ENCODE measurements at places on chromosomes 7 and 10. TPM values are rescaled to one million over a fixed set of nuclear protein-coding genes. Genes with fewer than 3 reads are reported as not detected.
A peak's percentile ranks its signal among the peaks of the same experiment; 100 is the strongest.

DNA sequence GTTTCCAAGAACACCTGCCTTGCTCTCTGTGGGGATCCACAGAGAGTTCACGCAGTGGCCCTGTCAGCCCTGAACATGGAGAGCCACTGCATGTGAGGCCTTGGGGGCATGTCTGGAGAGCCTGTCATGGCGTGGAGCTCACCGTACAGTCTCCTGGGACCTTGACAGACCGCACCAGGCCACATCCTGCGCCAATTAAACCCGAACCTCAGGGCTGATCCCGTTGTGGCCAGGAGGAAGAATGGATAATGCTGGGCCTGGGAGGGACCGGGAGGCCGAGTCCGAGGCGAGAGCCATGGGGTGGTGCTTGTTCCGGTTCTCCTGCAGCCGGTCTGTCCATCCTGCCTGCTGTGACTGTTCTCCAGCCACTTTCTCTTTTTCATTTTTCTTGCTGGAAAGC lies 68.7 kb downstream of the DNAJB6 start:
- no peaks in the 10 kb centered on the region for H3K27me3 ChIP-seq
- H3K4me3 ChIP-seq = no peak overlapping the region
- H3K4me1 ChIP-seq = peaks cover 32% of the 10 kb centered on the region
- no peaks in the 10 kb centered on the region for H3K36me3 ChIP-seq

The OPN1SW gene
- total RNA-seq = not detected

The CFAP43 gene
- 37.8 TPM for total RNA-seq

- H3K27ac ChIP-seq = no peak overlapping the region
- H3K36me3 ChIP-seq = no peaks in the 10 kb centered on the region
- DNase-seq = no peak
- H3K4me3 ChIP-seq = no peak overlapping the region
Observed at GRCh38 chr10:23338886-23339285, 5.7 kb downstream of the C10orf67 start.

GRCh38 chr7:14836571-14837189 lies 65.9 kb downstream of the DGKB start:
- DNase-seq = no peak
- no peak overlapping the region for H3K4me3 ChIP-seq
- H3K27me3 ChIP-seq = no peaks in the 10 kb centered on the region
- no peaks in the 10 kb centered on the region for H3K36me3 ChIP-seq
- no peaks in the 10 kb centered on the region for H3K4me1 ChIP-seq
- H3K27ac ChIP-seq = no peak overlapping the region

The NUP42 gene
- 70.4 TPM for total RNA-seq

- no peak overlapping the region for H3K4me3 ChIP-seq
- no peaks in the 10 kb centered on the region for H3K4me1 ChIP-seq
- H3K27ac ChIP-seq = no peak overlapping the region
- no peaks in the 10 kb centered on the region for H3K27me3 ChIP-seq
Observed at GRCh38 chr7:24436131-24436920, 136.9 kb upstream of the PALS2 start.

- no peak overlapping the region for H3K27ac ChIP-seq
- H3K27me3 ChIP-seq = no peaks in the 10 kb centered on the region
- H3K4me3 ChIP-seq = no peak overlapping the region
- no peaks in the 10 kb centered on the region for H3K4me1 ChIP-seq
- DNase-seq = no peak
Observed at GRCh38 chr7:101714097-101714496, 85.0 kb upstream of the MYL10 start.

DNA sequence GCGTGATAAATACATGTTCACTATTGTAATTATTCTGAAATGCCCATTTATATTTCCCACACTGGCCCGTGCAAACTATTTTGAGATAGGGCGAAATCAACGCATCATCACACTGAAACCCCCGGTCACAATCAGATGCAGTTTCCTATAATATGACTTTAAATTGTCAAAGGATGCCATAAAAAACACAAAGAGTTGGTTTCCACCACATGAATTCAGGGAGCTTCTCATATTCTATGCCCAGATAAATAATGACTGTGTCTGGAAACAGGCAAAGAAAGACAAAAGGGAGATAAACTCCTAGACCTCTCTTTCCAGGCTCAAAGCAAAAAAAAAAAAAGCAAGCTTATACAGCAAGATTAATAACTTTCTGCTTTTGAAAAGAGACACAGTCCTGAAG lies 375.8 kb upstream of the AKR1E2 start:
- no peak overlapping the region for H3K27ac ChIP-seq
- no peaks in the 10 kb centered on the region for H3K27me3 ChIP-seq
- DNase-seq = no peak
- no peaks in the 10 kb centered on the region for H3K4me1 ChIP-seq

- no peaks in the 10 kb centered on the region for H3K27me3 ChIP-seq
- no peaks in the 10 kb centered on the region for H3K4me1 ChIP-seq
- no peak overlapping the region for H3K4me3 ChIP-seq
- no peak overlapping the region for H3K27ac ChIP-seq
- H3K36me3 ChIP-seq = no peaks in the 10 kb centered on the region
Observed at GRCh38 chr7:157718303-157719007, 381.7 kb downstream of the DNAJB6 start.

DNA sequence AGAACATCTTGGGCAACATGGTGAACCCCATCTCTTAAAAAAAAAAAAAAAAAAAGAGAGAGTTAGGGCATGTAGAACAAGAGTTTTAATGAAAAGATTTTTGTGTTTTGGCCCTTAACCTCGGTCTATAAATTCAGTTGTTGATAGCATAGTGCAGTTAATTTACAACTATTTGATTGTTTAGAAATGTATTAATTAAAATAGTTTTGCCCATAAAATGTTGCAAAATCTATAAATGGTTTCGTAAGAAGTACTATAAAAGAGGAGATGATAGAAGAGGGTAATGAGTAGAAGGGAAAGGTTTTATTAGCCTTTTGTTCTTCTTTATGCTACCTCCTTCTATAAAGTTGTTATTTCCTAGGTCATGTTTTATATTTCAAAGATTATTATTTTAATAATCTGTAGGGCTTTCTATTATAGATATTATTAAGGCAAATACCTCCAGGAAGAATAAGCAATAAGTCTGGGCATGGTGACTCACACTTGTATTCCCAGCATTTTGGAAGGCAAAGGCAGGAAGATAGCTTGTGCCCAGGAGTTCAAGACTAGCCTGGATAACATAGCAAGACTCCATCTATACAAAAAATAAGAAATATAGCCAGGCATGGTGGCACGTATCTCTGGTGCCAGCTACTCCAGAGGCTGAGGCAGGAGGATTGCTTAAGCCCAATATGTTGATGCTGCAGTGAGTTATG lies 73.3 kb downstream of the MCU start:
- H3K36me3 ChIP-seq = no peaks in the 10 kb centered on the region
- DNase-seq = no peak
- H3K4me1 ChIP-seq = no peaks in the 10 kb centered on the region
- H3K27ac ChIP-seq = no peak overlapping the region

DNA sequence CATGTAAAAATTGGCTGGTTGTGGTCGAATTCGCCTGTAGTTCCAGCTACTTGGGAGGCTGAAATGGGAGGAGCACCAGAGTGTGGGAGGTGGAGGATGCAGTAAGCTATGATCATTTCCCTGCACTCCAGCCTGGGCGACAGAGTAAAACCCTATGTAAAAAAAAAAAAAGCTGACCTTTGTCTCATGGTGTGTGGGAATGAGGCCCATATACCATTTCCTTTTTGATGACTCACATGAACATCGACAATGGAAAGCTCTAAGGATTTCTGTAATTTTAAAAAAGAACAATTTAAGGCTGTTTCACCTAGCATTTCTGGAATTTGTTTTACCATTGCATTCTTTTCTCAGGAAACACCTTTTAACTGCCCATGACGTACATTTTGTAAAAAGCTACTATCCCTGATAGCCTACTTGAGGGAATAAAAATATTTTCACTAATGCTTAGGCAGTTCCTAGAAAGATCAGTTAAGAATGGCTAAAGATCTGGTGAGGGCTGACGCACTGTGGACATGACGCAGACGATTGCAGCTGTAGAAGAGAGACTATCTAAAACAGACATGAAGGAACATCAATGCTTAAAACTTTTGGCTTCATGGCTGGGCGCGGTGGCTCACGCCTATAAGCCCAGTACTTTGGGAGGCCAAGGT lies 400.6 kb upstream of the IGFBP3 start:
- H3K36me3 ChIP-seq = no peaks in the 10 kb centered on the region
- no peak for DNase-seq
- no peaks in the 10 kb centered on the region for H3K27me3 ChIP-seq
- no peak overlapping the region for H3K27ac ChIP-seq
- no peak overlapping the region for H3K4me3 ChIP-seq

The CXCL12 gene
- 12.0 TPM for total RNA-seq

GRCh38 chr7:151517601-151518104 lies 2.0 kb downstream of the RHEB start:
- peaks cover 12% of the 10 kb centered on the region for H3K4me1 ChIP-seq
- no peaks in the 10 kb centered on the region for H3K27me3 ChIP-seq
- no peaks in the 10 kb centered on the region for H3K36me3 ChIP-seq
- DNase-seq = no peak
- H3K4me3 ChIP-seq = no peak overlapping the region

- H3K4me3 ChIP-seq = no peak overlapping the region
- H3K4me1 ChIP-seq = no peaks in the 10 kb centered on the region
- no peak for DNase-seq
- no peaks in the 10 kb centered on the region for H3K27me3 ChIP-seq
- H3K36me3 ChIP-seq = no peaks in the 10 kb centered on the region
- H3K27ac ChIP-seq = no peak overlapping the region
Observed at GRCh38 chr10:77310288-77310840, 327.2 kb downstream of the KCNMA1 start.

- H3K27me3 ChIP-seq = no peaks in the 10 kb centered on the region
- H3K36me3 ChIP-seq = no peaks in the 10 kb centered on the region
- H3K27ac ChIP-seq = no peak overlapping the region
- H3K4me3 ChIP-seq = no peak overlapping the region
- DNase-seq = no peak
- H3K4me1 ChIP-seq = peaks cover 18% of the 10 kb centered on the region
Observed at GRCh38 chr10:44954042-44954441, 5.6 kb upstream of the RASSF4 start.

DNA sequence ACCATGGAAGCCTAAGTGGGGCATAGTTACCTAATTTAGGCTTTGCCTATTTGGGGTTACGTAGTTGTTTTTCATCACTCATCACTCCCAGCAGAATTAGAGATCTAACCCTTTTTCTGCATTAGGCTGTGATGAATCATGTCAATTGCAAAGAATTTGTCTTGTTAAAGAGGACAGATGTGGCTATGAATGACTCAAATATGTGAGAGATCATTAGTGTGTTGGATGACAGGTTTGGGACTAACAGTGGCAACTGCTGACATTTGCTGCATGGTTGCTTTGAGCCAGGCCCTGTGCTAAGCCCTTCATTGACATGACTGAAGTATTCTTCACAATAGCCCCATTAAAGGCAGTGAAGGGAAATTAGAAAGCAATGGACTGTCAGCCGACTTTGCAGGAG lies 83.4 kb upstream of the BMPER start:
- H3K4me3 ChIP-seq = no peak overlapping the region
- H3K27me3 ChIP-seq = no peaks in the 10 kb centered on the region

The MBLAC1 gene
- 10.2 TPM for total RNA-seq

GRCh38 chr7:98969386-98969785 lies 91.1 kb downstream of the TRRAP start:
- no peaks in the 10 kb centered on the region for H3K27me3 ChIP-seq
- no peak overlapping the region for H3K4me3 ChIP-seq
- H3K4me1 ChIP-seq = no peaks in the 10 kb centered on the region
- H3K27ac ChIP-seq = no peak overlapping the region
- H3K36me3 ChIP-seq = no peaks in the 10 kb centered on the region

The CCNJ gene
- total RNA-seq = 7.0 TPM

DNA sequence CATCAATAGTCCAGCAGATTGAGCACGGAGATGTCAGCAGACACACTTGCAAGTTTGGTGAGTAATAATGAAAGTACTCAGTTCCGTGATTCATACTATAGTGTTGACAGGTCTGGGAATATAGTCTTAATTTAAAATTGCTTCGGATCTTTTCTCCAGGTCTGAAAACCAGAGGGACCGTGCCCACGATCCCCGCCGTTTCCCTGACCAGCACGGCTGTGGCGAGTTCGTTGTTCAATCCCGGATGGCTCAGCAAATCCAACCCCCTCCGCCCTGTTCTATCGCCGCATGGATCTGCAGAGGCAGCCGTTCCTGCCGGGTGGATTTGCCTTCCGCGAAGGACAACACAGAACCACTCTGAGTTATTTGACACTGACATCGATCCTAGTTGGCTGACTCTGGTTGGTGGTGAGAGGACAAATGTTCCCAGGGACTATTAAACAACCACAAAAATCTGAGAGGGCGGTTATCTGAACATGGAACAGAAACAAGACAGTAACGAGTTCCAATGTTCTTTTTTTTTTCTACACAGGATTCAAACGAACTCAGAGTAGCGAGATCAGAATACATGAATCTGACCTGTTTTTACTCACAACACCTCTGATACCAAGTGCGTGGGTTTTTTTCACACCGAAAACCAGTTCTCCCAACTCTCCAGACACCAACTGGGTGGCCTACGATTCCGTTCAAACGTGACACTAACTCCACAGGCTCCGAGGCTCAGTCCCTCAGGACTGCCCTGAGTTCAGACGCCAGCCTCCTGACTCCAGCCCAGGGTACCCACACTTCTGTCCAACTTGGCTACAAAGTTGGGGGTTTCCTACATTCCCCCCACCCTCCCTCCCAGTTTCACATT lies 52.7 kb downstream of the RBM17 start:
- no peak overlapping the region for H3K27ac ChIP-seq
- no peaks in the 10 kb centered on the region for H3K27me3 ChIP-seq
- H3K4me1 ChIP-seq = peaks cover 12% of the 10 kb centered on the region
- H3K4me3 ChIP-seq = no peak overlapping the region
- no peak for DNase-seq

GRCh38 chr10:119714484-119714816 lies 11.4 kb upstream of the INPP5F start:
- no peak overlapping the region for H3K4me3 ChIP-seq
- DNase-seq = peak; percentile 17
- H3K27me3 ChIP-seq = no peaks in the 10 kb centered on the region

- no peaks in the 10 kb centered on the region for H3K4me1 ChIP-seq
- no peak overlapping the region for H3K4me3 ChIP-seq
- no peaks in the 10 kb centered on the region for H3K36me3 ChIP-seq
- H3K27me3 ChIP-seq = no peaks in the 10 kb centered on the region
Observed at GRCh38 chr7:89336121-89336520, 540.6 kb upstream of the TEX47 start.

DNA sequence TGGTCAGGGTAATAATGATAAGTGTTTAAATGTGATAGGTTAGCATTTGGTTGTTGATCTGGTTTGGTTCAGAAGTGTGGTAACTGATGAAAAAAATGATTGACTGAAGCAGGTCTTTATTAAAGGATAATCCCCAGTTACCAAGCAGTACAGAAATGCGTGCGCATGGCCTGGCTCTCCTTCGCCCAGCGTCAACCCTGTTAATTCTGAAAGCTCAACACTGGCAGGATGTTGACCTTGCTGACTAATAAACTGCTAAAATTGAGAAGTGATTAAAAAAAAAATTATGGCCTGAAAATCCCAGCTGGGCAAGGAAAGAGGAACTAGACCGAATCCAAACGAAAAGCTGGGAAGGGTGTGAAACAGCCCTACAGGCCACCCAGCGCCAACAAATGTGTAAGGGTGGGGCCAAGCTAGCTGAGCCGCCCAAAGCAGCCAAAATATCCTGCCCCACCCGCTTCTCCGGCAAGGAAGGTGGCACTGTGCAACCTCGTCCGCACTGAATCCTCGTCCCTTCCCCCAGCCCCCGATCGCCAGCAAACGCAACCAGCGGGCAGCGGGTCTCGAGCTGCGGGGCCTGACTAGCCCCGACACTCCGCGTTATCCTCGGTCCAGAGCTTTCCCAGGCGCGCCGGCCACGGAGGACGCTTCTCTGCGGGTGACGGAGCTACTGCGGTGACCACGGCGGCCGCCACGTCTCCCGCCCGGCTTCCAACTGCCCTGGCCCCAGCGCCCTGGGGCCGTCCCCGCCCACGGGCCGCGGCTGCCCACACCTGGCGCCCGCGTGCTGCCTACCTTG lies 561 bp downstream of the SHTN1 start:
- H3K4me3 ChIP-seq = peak overlapping the region; percentile 78
- peak overlapping the region; percentile 84 for H3K27ac ChIP-seq
- no peaks in the 10 kb centered on the region for H3K4me1 ChIP-seq
- H3K36me3 ChIP-seq = no peaks in the 10 kb centered on the region
- H3K27me3 ChIP-seq = no peaks in the 10 kb centered on the region

The UBE2H gene
- total RNA-seq = 126 TPM

Measured in testis (tissue), 5 donors.